ENCODE measurements at places on chromosomes 6 and 20. TPM values are rescaled to one million over a fixed set of nuclear protein-coding genes. Genes with fewer than 3 reads are reported as not detected.

DNA sequence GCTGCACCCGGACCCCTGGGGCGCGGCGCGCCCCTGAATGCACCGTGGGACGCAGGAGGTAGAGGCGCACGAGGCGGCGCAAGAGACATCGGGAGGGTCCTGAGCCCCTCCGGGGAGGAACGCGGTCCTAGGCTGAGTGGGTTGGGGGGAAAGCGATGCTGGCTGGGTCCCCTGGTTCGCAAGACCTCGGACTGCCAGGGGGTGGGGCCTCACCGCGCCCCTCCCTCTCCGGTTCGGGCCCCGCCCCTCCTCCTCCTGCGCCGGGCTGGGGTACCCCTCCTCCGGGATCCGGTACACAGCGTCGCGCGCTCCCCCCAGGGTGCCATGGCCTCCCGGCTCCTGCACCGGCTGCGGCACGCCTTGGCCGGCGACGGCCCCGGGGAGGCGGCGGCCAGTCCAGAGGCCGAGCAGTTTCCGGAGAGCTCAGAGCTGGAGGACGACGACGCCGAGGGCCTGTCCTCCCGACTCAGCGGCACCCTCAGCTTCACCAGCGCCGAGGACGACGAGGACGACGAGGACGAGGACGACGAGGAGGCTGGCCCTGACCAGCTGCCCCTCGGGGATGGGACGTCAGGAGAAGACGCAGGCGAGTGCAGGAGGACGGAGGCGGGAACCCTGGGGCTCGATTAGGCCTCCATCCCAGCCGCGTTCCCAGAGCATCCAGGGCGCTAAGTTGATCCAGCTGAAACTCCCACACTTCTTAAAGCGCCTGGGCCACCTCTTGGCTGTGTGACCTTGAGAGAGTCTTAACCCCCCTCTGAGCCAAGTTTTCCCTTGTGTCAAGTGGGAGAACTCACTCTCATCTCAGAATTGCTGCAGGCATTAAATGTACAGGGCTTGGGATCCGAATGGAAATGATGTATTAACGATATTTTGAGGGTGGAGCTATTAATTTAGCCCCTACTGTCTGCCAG is 541 bp downstream of the SNX21 start:
- peak; percentile 83 for DNase-seq

DNA sequence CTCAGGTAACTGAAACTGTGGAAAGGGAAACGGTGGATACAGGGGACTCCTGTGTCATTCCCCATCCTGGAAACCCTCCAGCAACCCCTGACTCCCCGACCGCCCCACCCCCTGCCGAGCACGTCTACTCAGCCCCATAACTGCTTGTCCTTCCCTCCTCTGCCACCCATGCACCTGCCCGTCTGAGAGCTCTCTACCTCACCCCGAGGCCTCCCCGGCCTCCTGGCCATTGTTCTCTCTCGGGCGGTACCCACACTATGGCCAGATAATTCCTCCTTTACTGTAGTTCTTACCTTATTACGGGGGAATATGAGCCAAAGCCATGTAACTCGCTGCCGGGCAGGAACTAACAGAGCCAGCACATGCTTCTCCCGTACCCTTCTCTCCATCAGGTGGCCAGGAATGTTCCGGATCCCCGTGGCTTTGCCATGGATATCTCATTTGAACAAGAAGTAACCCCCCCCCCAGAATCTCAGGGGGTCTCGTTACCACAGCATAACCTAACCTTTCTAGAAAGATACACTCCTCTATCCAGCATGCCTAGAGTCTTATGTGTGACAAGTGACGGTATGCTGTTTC is 4.8 kb upstream of the IRF4 start:
- DNase-seq: no peak

GRCh38 chr20:53914781-53915445 is 155.5 kb downstream of the BCAS1 start:
- peak; percentile 37 for DNase-seq

BEND3 gene
- total RNA-seq: 8.3 TPM

GRCh38 chr6:52305948-52306767 is 21.6 kb upstream of the MCM3 start:
- DNase-seq: no peak

GRCh38 chr6:143262859-143263258 is 187.6 kb downstream of the ADAT2 start:
- DNase-seq: no peak

MAP3K7 gene
- 27.7 TPM for total RNA-seq

GABRR1 gene
- 0.12 TPM for total RNA-seq

GRCh38 chr6:47094241-47094925 is 52.3 kb upstream of the ADGRF1 start:
- peak; percentile 76 for DNase-seq

GRCh38 chr6:16369989-16370388 is 131.6 kb downstream of the GMPR start:
- DNase-seq: no peak
